GM20000 (cell line): ENCODE measurements at places on chromosomes 16 and 17.

- no peak for DNase-seq
Measured at GRCh38 chr17:37094391-37094790, 145.6 kb downstream of the AATF start.

GRCh38 chr17:34665819-34666763 is 86.7 kb downstream of the TMEM132E start:
- no peak for DNase-seq

DNA sequence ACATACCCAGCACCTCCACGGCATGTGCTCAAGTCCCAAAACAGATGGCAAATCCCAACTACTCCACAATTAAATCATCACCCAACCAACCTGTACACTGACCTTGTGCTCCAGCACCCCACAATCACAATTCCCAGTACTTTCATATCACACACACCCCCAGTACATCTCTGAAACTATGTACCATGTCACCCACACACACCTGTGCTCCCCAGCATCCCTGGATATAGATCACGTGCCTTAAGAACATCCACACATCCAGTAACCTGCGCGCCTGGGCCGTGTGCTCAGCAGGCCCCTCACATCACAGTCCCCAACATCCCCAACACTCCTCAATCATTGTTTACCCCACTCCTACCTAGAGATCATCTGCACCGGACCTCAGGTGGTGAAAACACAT is 2.1 kb downstream of the NLGN2 start:
- DNase-seq: no peak

GRCh38 chr17:68459037-68459639 is 1.8 kb upstream of the WIPI1 start:
- peak; percentile 23 for DNase-seq

DNA sequence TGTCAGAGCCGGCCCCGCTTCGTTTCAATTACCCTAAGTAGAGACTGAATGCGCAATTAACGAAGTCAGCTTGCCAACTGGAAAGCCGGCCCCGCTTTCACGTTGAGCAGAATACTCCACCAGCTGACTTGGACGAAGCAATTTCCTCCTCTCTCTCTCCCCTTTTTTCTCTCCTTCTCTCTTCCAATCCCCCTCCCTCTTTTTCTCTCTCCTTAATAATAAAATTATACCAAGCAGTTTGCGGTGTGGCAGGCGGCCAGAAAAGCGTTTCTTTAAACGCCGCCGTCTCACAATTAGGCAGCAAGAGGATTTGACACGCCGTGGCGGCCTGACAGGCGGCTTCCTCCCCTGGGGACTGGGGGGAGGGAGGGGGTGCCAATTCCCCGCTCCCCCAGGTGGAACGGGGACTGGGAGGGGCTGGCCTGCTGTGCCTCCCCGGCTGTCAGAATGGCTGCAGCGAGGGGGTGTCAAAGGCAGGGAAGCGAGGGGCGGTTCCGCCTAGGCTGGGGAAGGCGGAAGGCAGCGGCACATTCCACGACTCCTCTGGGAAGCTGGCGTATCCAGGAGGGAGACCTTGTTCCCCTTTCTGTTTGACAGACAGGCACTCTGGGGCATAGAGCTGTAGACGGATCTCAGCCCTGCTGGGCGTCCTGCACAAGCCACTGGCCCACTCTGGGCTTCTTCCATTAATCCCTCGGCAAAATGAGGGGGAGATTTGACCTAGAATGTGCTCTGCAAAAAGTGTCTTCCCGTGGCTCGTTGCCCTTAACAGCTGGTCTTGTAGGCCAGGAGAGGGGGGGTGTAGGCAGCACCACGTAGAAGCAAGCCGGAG is 52.7 kb downstream of the SREBF1 start:
- DNase-seq: no peak

DNA sequence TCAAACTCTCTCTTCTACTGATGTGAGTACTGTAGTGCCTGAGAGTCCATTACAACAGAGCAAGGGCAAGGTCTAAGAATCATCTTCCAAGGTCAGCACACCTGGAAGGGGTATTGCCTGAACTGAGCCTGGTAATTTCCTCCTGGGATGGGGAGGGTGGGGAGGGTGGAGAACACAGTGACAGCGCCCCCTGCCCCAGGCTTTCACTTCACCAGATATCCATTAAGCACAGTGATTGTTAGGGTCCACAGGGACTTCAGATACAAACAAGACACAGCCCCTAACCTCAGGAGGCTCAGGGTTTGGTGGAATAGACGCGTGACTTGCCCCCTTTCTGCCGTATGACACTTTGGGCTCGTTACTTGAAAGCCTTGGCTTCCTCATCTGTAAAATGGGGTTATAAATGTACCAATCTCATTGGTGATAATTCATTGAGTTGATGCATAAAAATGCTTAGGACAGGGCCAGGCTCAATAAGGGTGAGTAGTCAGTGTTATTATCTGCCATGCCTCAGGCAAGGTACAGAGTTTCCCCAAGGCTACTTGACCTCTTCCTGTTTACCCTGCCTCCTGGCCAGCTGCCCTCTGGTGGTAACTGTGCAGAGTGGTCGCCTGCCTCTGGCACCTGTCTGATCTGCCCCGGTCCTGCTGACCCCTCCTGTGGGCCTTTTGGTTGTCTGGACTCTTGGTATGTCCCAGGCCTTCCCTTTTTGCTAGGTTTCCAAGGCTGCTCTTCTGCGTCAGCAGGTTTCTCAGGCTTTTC is 13.1 kb upstream of the BRD7 start:
- DNase-seq: peak; percentile 43

DNA sequence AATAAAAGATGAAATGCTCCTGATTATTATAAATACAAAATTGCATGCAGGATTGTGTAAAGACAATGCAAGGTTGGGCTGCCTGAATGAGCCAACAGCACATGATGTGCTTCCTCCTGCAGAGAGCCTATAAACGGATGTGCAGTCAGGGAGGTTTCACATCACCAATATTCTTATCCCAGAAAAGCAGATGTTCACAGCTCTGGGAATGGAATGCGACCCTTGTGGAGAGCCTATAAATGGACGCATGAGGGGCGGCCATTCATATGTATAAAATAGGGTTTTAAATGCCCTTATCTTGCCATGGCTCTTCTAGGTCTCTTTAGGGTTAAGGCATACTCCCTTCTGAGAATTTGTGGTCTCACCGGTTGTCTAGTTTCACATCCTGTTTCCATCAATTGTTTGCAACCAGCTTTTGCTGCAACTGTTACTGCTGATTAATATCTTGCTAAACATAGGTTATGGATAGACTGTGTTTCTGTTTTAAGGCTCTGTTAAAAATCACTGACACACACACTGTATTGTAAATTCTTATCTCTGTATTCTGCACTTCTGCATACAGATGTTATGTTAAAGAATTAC is 31.9 kb downstream of the SLFN11 start:
- DNase-seq: peak; percentile 32

DNA sequence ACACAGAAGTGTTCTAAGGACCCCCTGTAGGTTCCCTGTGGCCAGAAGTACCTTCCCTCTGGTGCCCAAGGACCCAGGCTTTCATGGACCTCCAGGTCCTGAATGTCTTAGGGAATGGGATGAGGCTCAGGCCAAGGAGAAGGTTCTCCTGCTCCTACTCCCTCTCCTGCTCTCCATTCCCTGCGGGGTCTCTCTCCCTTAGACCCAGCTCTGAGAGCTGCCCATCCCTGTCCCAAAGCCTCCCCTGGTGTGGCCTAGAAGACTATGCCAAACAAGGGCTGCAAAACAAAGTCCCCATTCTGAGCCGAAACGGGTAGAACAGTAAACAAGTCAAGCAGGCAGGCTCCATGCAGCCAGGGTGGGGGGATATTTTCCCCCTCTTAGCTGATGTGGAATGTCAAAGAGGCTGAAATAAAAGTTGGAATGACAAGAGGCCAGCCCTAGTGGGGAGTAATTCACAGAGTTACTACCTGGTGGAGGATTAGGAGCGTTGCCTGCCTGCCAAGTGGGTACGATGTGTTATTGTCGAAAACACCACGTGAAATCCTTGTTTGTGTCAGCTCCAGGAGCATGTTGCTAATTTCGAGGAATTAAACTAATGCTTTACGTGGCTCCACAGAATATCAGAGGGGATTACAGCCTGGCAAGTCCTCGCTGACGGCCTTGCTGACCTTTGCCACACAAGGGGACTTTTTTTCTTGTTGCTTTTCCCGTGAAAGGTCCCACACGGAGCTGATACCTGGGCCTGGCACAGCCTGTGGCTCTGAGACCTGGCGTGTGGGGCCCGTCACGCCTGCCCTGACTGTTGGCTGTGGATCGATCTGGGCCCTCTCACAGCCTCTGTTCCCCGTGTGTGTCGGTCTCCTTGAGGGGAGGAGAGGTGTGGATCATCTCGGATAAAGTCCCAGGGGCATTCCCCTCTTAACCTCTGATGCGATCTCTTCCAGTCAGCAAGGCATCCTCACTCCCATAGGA is 2.9 kb downstream of the WFIKKN2 start:
- DNase-seq: no peak

GRCh38 chr17:50198026-50198669 is 3.3 kb downstream of the COL1A1 start:
- DNase-seq: peak; percentile 80

- no peak for DNase-seq
Measured at GRCh38 chr17:46890638-46891037, 32.3 kb upstream of the GOSR2 start.

- no peak for DNase-seq
Measured at GRCh38 chr17:8844229-8845218, 22.9 kb downstream of the PIK3R6 start.
